ENCODE measurements at places on chromosomes 2 and 18.

DNA sequence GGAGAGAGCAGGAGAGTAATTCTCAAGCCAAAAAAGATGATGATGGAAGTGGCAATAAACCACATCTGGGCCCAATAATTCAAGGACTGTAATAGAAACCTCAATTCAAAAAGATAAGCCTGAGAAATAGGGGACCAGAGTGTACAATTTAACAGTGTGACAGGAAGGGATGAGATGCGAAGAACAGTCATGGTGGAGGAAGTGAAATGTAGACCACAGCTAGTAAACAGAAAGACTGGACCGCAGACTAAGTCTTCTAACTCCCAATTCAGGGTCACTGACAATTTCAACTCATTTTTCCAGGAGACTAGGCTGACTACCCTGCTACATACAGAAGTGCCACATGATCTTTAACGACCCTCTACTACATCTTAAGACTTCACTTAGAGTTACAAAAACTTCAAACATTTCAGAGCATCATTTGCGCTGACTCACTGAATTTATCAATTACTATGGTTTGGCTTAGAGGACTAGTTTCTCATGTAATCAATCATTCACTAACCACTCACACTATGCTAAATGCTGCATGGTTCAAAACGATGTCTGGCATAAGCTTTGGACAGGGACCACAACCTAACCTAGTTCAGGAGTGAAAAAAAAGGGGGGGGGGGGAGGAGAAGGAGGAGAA lies 9.0 kb downstream of the CUL3 start:
- no peak for DNase-seq

DNA sequence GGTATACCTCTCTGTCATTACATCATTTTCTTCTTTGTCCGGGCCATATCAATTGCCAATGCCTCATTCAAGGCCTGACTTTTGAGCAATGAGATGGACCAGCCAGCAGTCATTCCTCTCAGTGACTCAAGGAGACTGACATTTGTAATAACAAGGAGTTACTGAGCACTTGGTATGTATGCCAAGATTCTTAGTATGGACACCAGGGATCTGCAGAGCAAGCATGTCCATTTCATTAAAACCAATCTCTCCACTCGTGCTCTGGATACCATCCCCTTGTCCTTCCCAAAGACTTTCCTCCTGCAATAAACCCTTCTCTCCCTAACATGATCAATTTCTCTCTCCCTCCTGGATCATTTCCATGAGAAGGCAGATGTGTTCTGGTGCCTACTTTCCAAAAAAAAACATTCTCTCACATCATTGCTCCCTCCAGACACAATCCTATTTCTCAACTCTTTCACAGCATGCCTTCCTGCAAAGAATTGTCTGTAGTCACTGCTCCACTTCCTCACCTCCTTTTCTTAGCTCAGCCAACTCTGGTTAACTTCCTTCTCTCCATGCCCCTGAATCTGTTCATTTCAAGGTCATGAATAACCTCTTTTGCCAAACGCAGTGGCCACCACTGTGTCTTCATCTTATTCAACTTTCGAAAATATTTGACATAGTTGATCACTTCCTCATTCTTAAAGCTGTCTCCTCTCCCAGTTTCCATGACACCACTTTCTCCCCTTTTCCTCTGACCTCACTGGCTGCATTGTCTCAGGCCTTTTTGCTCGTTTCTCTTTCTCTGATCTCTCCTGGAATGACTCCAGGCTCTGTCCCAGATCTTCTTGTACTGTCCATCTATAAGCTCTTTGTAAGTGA lies 102.8 kb upstream of the CYP1B1 start:
- no peak for DNase-seq

GRCh38 chr2:62071760-62072680 lies 123.9 kb upstream of the B3GNT2 start:
- DNase-seq = no peak

DNA sequence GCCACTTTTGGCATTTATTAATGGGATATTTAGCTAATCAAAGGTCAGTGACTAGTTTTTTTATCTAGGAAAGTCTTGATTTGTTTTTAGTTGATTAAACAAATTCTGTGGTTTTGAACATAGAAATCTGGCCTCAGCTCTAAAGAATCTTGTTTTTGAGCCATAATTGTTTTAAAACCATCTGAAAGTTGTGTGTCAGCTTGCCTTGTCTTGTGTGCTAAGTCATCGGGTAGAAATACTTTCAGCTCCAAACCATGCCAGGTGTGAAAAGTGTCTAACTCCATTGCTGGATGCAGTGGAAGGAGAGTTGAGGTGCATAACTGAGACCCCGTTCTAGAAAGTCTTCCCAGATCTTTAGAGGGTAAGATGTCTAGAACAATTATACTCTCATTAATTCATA lies 22.7 kb downstream of the FARP2 start:
- no peak for DNase-seq

GRCh38 chr2:152560873-152561595 lies 156.2 kb downstream of the PRPF40A start:
- no peak for DNase-seq

- DNase-seq = no peak
Measured at GRCh38 chr18:7585276-7585670, 18.2 kb downstream of the PTPRM start.

DNA sequence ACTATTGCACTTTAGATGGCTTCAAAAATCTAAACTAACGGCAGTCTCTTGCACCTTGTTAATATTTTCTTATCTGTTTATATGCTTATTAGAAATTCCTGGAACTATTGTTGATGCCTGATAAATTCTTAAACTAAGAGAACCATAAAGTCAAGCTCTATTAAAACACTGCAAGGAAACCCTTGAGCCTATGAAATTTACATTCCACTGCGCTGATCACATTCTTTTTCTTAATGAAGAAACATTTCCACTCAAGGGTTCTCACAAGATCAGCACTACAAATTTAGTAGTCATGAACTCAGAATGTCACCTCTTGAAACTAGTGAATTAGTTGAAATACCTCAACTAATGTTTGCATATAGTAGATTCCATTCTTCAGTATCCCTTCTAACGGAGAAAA lies 331.8 kb upstream of the SLC8A1 start:
- no peak for DNase-seq

DNA sequence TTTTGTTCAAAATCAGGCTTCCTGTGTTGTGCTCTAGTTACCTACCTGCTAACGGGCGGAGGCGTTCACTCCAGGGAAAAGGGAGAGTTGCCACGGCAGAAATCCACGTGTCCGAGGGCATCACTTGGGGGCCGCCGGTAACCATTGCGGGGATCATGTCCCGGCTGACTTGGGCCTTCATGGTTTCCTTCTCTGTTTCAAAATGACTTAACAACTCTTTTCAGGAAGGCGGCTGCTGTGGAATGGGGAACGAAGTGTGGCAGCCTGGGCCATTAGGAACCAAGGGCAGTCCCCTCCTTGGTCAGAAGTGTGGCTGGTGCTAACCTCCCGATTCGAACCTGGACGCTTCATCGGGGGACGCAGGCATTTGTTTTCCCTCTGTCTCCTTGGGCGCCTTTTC lies 56.8 kb downstream of the INPP5D start:
- no peak for DNase-seq

DNA sequence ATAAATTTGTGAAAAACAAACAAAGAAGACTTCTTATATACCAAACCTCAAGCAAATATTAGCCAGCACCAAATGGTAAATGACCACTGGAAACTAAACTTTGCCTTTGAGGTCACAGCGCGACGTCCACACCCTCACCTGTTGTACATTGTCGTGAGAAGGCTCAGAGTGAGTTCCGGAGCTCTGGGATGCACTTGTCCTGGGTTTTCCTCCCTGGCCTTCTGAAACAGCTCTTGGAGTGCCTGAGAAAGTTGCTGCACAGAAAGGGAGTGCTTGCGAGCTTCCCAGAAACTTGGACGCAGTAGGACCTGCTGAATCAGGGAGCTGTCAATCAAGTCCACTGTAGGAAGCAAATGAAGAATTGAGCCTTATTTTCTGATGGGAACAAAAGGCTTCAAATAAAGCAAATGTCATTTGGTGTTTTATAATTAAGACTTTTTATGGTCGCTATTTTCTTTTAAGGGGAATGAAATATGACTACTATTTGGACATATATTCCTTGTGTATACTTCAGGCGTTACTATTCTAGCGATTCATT lies 11.0 kb downstream of the DYTN start:
- DNase-seq = no peak

GRCh38 chr2:9033385-9034168 lies 30.1 kb upstream of the MBOAT2 start:
- DNase-seq = no peak

DNA sequence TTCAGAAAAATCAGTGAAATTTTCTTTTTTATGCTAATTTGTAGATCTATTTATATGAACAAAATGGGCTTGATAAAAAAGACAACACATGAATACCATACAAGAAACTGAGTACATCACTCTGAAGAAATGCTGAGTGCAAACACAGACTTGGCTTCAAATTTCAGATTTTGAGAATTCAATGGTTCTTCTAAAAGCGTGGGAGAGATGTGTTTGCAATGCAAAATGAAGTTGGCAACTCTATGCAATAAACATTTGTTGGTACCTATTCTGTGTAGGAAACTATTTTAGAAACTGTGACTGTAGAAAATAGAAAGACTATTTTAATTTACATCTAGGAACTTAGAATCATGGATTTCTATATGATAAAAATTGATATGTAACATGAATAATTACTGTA lies 1834.1 kb upstream of the CELF4 start:
- no peak for DNase-seq

DNA sequence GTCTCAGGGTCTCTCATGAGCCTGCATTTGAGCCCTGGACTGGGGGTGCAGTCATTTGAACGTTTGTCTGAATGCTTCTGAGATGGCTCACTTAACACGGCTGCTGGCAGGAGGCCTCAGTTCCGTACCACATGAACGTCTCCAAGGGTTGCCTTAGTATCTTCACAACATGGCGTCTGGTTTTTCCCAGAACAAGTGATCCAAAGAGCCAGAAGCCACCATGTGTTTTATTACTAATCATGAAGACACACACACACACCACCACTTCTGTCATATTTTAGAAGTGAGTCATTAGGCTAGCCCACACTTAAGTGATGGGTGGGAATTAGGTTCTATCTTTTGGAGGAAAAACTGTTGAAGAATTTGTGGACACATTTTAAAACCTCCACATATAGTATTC lies 15.0 kb upstream of the MYO1B start:
- DNase-seq = no peak

GRCh38 chr18:36394486-36394885 lies 97.0 kb downstream of the FHOD3 start:
- DNase-seq = no peak

- DNase-seq = no peak
Measured at GRCh38 chr2:202653890-202654289, 19.1 kb downstream of the FAM117B start.
